ENCODE measurements at places on chromosomes 16 and 17.
A peak's percentile ranks its signal among the peaks of the same experiment; 100 is the strongest.

GRCh38 chr16:67283039-67283825 is 3.9 kb downstream of the PLEKHG4 start:
- H3K27ac ChIP-seq: no peak overlapping the region
- no peaks in the 10 kb centered on the region for H3K36me3 ChIP-seq
- H3K4me3 ChIP-seq: no peak overlapping the region
- DNase-seq: no peak
- peaks cover 6% of the 10 kb centered on the region for H3K4me1 ChIP-seq
- H3K27me3 ChIP-seq: no peaks in the 10 kb centered on the region

GRCh38 chr16:21021316-21021715 is 120.7 kb downstream of the LYRM1 start:
- no peak overlapping the region for H3K27ac ChIP-seq
- no peak for DNase-seq
- no peaks in the 10 kb centered on the region for H3K27me3 ChIP-seq
- H3K4me1 ChIP-seq: no peaks in the 10 kb centered on the region
- H3K4me3 ChIP-seq: no peak overlapping the region

GRCh38 chr16:17470908-17471718 is at the start of gene XYLT1:
Gene XYLT1, minus strand, starts transcription at chr16:17470960. Its CDS starts 164 bp downstream, at chr16:17470796.
- no peak within 1 kb of the TSS for H3K27ac ChIP-seq
- H3K4me1 ChIP-seq: no peaks in the 10 kb centered on the region
- H3K36me3 ChIP-seq: no peaks in the 10 kb centered on the region

- no peak for DNase-seq
- H3K27ac ChIP-seq: no peak overlapping the region
- no peaks in the 10 kb centered on the region for H3K27me3 ChIP-seq
- H3K4me3 ChIP-seq: no peak overlapping the region
These were observed 56.9 kb upstream of the PHOSPHO1 start for GRCh38 chr17:49287481-49287880.

DNA sequence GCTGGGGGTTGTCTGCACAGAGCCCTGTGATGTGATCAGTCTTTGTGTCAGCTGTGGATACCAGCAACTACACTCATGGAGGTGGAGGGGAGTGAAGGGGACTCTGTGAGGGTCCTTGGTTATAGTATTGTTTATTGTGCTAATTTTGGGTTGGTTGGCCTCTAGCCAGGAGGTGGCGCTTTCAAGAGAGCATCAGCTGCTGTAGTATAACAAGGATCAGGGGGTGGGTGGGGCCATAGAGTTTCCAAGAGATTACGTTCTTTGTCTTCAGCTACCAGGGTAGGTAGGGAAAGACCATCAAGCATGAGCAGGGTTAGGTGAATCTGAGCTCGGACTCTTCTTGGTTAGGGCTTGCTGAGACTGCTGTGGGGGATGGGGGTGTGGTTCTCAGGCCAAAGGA is 97.1 kb upstream of the HS3ST3A1 start:
- no peaks in the 10 kb centered on the region for H3K27me3 ChIP-seq
- H3K4me3 ChIP-seq: no peak overlapping the region
- no peaks in the 10 kb centered on the region for H3K36me3 ChIP-seq
- H3K27ac ChIP-seq: no peak overlapping the region

- no peaks in the 10 kb centered on the region for H3K27me3 ChIP-seq
- H3K4me3 ChIP-seq: no peak overlapping the region
- no peaks in the 10 kb centered on the region for H3K36me3 ChIP-seq
- no peak overlapping the region for H3K27ac ChIP-seq
These were observed 7.2 kb upstream of the METTL9 start for GRCh38 chr16:21592191-21592590.

- peaks cover 4% of the 10 kb centered on the region for H3K4me1 ChIP-seq
- DNase-seq: no peak
- no peaks in the 10 kb centered on the region for H3K27me3 ChIP-seq
- no peak overlapping the region for H3K4me3 ChIP-seq
- peaks cover 2% of the 10 kb centered on the region for H3K36me3 ChIP-seq
- H3K27ac ChIP-seq: no peak overlapping the region
These were observed 6.8 kb downstream of the MFSD11 start for GRCh38 chr17:76744747-76745146.

DNA sequence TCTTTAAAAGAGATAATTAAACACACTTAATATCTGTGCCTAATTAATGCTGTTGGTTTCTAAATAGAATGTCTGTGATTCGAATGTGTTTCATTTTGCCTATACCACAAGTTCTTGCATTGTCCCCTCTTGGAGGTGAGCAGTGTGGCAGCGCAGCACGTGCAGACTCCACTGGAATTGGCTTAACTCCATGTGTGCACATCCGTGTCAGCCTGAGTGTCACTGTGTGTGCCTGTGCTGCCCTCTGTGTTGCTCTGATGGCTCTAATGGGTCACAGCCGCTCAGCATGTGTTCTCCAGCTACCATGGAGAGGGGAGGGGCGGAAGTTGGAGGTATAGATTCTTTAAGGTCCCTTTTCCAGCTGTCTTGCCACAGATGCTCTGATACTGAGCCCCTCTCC is 226.6 kb downstream of the SPECC1 start:
- H3K4me3 ChIP-seq: no peak overlapping the region
- no peak for DNase-seq
- no peak overlapping the region for H3K27ac ChIP-seq
- H3K36me3 ChIP-seq: no peaks in the 10 kb centered on the region

- no peaks in the 10 kb centered on the region for H3K36me3 ChIP-seq
- H3K4me1 ChIP-seq: no peaks in the 10 kb centered on the region
- H3K4me3 ChIP-seq: no peak overlapping the region
- DNase-seq: no peak
These were observed 599.2 kb downstream of the MAF start for GRCh38 chr16:79001156-79001967.

- no peaks in the 10 kb centered on the region for H3K36me3 ChIP-seq
- DNase-seq: no peak
- H3K27ac ChIP-seq: peak overlapping the region; percentile 6
- H3K4me3 ChIP-seq: no peak overlapping the region
- H3K27me3 ChIP-seq: no peaks in the 10 kb centered on the region
- peaks cover 21% of the 10 kb centered on the region for H3K4me1 ChIP-seq
These were observed 8.0 kb upstream of the AKTIP start for GRCh38 chr16:53511084-53511402.

DNA sequence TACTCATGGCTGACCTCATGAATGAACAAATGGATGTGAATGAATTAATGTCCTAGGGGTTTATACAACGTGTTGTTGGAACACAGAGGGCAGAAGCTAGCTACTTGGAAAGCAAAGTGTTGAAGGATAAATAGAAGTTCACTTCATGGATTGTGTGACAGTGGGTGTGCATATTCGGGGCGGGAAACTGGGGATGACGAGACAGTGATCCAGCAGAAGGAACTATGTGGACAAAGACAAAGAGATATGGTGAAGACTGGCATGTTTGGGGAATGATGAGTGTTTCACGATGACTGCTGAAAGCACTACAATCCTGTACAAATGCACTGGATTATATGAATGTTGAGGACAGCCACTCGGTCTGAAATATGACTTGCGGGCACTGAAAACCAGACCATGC is 250.5 kb upstream of the C16orf82 start:
- H3K36me3 ChIP-seq: no peaks in the 10 kb centered on the region
- no peak for DNase-seq
- no peaks in the 10 kb centered on the region for H3K4me1 ChIP-seq
- H3K27me3 ChIP-seq: no peaks in the 10 kb centered on the region

GRCh38 chr17:49015179-49015923 is 18.2 kb downstream of the IGF2BP1 start:
- DNase-seq: no peak
- no peaks in the 10 kb centered on the region for H3K27me3 ChIP-seq
- no peak overlapping the region for H3K4me3 ChIP-seq
- no peak overlapping the region for H3K27ac ChIP-seq
- peaks cover 40% of the 10 kb centered on the region for H3K4me1 ChIP-seq

- no peaks in the 10 kb centered on the region for H3K36me3 ChIP-seq
- no peaks in the 10 kb centered on the region for H3K4me1 ChIP-seq
- H3K27ac ChIP-seq: no peak overlapping the region
- H3K27me3 ChIP-seq: no peaks in the 10 kb centered on the region
- no peak overlapping the region for H3K4me3 ChIP-seq
These were observed 51.3 kb downstream of the AKAP1 start for GRCh38 chr17:57136355-57136754.

DNA sequence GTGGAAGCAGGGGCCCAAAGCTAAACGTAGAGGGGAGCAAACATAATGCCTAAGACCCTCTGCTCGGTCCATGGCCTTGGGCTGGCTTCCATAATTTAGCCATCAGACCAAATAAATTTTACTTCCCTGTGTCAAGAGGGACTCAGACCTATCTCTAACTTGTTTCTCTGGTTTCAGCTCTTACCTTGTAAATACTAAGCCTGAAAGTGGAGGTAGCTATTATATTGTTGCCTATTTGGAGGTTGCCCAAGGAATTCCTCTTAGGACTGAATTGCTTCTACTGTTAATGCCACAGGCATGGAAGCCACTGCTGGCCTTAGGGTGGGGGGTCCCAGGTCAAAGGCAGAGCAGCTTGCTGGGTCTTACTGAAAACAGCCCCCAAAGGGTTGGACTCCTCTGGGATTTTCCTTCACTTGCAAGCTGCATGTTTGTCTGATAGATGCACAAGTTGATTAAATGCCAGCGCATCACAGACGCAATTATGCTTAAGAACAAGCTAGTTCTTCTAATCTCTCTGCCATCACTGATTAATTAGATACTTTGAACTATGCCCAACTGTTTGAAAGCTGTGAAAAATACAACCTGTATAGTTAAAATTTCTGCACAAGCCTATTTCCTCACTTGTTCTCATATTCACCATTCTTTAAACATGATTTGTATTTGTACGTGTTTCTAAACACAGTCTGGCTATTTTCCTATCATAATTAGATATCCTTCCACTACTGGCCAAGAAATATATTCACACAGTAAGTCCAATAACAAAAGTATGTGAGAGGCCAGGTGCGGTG is 67.9 kb upstream of the HAS3 start:
- H3K4me3 ChIP-seq: no peak overlapping the region
- no peaks in the 10 kb centered on the region for H3K27me3 ChIP-seq
- no peaks in the 10 kb centered on the region for H3K36me3 ChIP-seq
- no peak overlapping the region for H3K27ac ChIP-seq

DNA sequence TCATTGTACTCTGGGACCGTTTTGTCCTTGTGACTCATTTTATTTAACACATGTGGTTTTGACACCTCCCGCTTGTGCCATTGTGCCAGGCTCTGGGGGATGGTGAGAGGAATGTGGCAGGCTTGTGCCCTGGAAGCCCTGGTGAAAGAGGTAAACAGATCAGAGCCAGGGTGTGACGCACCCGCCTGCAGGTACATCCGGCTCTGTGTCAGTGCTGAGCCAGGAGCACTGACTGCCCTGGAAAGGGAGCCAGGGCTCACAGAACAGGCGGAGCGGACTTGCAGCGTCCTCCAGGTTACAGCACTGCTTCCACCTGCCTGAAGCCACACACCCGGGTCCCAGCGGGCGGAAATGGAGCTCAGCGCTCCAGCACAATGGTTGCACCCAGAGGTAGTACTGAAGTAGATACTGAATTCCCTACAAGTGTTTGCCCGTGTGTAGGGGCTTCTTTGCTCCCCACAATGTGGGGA is 30.6 kb downstream of the CDRT15 start:
- H3K4me1 ChIP-seq: peaks cover 4% of the 10 kb centered on the region
- H3K36me3 ChIP-seq: no peaks in the 10 kb centered on the region
- H3K27ac ChIP-seq: no peak overlapping the region
- H3K27me3 ChIP-seq: no peaks in the 10 kb centered on the region
- no peak overlapping the region for H3K4me3 ChIP-seq

DNA sequence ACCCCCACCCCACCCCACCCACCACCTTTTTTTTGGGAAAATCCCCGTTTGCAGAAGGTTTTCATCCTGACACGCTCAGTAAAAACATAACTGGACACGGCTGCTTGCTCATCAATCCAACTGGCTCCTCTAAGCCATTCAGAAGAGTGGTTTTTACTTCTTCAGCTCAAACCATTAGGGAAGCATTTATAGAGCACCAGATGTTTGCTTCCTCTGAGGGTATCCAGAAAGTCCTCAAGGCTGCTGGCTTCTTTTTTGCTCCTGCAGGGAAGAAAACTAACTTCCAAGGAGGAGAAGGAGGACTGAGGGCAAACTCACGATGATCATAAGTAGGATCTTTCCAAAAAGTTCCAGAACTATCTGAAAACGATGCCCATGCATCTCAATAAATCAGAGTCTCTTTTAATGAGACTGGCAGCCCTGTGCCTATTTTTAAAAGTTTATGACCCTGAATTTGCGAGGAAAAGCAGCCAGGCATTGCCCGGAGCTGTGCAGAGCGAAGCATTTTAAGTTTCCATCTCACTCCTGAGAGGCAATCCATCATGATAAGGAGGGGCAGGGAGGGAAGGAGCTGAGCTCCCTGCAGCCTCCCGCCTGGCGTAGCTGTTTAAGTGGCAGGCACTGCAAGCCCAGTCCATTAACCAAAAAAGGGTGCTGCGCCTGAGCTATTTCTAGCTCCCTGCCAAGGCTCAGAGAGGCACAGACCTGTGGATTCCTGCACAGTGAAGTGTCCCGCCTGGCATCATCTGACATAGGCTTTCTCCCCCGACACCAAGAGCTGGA is 146.3 kb upstream of the FOXF1 start:
- H3K27me3 ChIP-seq: peaks cover 17% of the 10 kb centered on the region
- no peaks in the 10 kb centered on the region for H3K36me3 ChIP-seq
- no peak overlapping the region for H3K27ac ChIP-seq
- no peak for DNase-seq
- no peaks in the 10 kb centered on the region for H3K4me1 ChIP-seq

DNA sequence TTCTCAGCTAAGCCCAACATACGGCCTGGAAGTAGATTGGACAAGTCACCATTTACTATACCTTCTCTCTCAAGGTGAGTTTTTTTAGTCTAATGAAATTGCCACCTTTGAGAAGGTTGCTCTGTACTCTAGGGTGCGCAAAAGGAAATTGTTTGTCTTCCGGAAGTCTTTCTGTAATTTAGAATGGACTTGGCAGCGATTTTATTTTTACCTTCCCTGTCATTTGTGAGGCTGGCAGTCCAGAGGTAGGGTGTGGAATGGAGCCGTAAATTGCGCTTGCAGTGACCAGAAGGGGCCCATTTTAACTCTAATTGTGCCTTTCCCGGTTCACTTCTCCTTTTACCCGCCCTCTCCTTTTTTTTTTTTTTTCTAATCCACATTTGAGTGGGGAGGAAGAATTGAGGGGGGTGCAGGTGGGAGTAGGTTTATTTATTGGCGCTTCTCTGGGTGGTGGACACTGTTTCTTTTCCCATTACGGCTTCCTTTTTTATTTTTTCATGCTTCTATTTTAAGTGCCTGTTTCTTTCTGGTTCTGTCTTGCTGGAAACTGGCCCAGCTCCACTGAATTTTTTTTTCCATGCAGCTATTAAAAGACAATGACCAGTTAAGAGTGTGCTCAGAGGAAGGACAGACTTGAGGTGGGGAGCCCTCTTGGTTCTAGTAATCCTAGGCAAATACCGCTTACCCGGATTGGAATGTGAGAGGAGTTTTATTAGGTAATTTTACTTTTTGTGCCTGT is 89.7 kb upstream of the CLEC18A start:
- H3K4me1 ChIP-seq: no peaks in the 10 kb centered on the region
- H3K36me3 ChIP-seq: no peaks in the 10 kb centered on the region
- peak; percentile 92 for DNase-seq
- H3K4me3 ChIP-seq: no peak overlapping the region
